ENCODE measurements at places on chromosomes 13 and 19.

GRCh38 chr19:52139252-52140031 is at the start of gene ZNF616:
Gene ZNF616 (minus strand): TSS chr19:52139938. CDS start chr19:52130512, 9,426 bp downstream.
- peak; percentile 61 for DNase-seq

GRCh38 chr19:8221161-8221560 is 12.0 kb downstream of the CERS4 start:
- DNase-seq, result no peak

DNA sequence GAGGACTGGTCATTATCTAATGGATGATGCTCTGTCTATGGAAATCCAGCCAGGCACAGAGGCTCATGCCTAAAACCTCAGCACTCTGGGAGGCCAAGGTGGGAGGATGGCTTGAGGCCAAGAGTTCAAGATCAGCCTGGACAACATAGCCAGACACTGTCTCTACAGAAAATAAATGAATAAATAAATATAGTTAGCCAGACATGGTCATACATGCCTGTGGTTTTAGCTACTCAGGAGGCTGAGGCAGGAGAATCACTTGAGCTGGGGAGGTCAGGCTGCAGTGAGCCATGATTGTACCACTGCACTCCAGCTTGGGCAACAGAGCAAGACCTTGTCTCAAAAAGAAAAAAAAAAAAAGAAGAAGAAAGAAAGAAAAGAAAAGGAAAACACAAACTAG is 234.7 kb downstream of the TSHZ3 start:
- DNase-seq, result no peak

GRCh38 chr13:65909501-65909900 is 1320.6 kb downstream of the PCDH9 start:
- DNase-seq, result no peak

GRCh38 chr19:28468701-28469459 is 744.1 kb downstream of the UQCRFS1 start:
- no peak for DNase-seq

GRCh38 chr19:6947745-6948144 is 60.4 kb downstream of the ADGRE1 start:
- no peak for DNase-seq

DNA sequence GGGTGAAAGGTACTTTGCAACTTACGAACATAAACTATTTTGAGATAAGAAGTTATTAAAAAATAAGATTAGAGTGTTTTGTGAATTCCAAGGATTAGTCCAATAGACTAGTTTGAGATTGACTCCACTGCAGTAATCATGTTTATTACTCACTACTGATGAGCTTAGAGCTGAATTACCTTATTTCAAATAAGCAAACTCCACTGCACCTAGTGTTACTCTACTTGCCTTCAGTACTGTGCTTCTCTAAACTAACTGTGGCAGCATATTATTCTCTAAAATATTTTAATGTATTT is 111.7 kb downstream of the MIPEP start:
- DNase-seq, result no peak

DNA sequence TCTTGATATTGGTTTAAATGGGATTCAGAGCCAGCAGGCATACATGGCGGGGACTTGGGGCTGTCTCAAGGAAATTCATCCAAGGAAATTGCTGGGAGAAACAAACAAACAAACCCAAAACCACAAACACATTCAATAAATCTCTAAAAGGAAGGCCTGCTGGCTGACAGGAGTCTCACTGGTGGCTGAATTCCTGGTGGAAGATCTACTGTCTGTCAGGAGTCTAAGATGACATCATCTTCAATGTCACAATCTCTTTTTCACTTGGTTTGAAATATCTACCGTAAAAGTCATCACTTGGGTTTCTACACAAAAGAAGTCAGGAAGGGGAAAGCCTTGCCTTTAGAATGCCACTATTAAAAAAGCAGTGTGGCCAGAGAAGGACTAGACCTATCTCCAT is 87.9 kb downstream of the KLF5 start:
- no peak for DNase-seq

DNA sequence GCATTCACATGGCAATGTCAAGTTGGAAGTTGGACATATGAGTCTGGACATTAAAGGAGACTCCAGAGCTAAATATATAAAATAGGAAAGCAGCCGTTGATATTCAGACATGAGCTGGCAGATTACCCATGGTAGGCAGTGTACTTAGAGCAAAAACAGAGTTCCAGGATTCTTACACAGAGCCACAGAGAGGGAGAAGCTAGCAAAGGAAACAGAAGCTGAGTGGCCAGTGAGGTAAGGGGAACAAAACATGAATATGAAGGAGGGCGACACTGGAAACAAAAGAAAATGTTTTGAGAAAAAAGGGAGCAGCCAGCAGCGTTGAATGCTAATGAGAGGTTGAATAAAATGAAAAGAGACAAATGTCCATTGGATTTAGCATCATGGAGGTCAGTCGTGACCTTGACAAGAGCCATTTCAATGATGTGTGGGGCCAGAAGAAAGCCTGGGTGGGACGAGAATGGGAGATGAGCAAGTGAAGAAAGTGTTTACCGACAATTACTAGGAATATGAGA is 198.4 kb downstream of the POU4F1 start:
- DNase-seq, result no peak

GRCh38 chr13:107462501-107462900 is 752.8 kb downstream of the LIG4 start:
- DNase-seq, result no peak

- DNase-seq, result no peak
Observed at GRCh38 chr13:87537951-87538350, 133.2 kb upstream of the SLITRK5 start.

GRCh38 chr19:10424011-10424637 is 3.8 kb downstream of the PDE4A start:
- DNase-seq, result no peak

DNA sequence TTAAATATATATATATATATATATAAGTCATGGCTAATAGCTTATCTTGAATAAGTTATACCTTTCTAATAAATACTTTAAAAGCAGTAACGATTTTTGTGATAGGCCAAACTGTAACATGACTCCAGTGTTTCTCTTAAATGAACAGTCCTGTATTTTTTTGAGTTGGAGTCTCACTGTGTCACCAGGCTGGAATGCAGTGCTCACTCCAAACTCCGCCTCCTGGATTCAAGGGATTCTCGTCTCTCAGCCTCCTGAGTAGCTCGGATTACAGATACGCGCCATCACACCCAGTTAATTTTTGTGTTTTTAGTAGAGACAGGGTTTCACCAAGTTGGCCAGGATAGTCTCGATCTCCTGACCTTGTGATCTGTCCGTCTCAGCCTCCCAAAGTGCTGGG is 814.2 kb upstream of the SLITRK5 start:
- no peak for DNase-seq

DNA sequence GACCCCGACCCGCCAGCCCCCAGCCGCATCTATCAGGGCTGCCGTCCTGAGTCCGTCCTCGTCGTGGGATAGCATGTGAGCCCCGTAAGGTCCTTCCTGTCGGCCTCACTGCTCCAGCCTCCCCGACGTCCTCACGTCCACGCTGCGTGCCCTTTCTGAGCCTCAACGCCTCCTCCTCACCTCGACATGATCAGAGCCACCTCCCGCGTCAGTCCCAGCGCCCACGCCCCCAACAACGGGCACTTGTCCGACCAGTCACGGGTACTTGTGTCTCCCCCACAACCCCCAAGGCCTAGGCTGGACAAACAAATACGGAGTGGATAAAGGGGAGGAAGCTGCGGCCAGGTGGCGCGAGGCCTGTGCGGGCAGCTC is 665 bp downstream of the ZNF497 start:
- no peak for DNase-seq

DNA sequence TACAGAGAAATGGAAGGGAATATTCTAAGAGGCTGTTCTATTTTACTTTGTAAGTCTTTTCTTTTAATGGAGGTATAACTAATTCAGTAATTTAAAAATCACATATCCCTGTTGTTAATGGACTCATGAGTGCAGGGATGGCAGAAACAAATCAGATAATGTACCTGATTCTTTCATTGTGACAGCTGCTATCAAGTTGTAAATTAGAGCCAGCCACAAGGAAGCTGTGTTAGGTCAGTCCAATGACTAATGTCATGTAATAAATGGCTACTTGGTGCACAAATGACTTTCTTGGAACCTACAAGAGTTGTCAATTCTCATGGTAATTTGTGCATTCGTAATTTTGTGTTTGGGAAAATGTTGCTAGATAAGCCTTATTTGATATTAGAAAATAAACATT is 446.4 kb downstream of the DCT start:
- DNase-seq, result no peak

- no peak for DNase-seq
Observed at GRCh38 chr19:45070861-45071544, 5.3 kb downstream of the ZNF296 start.

DNA sequence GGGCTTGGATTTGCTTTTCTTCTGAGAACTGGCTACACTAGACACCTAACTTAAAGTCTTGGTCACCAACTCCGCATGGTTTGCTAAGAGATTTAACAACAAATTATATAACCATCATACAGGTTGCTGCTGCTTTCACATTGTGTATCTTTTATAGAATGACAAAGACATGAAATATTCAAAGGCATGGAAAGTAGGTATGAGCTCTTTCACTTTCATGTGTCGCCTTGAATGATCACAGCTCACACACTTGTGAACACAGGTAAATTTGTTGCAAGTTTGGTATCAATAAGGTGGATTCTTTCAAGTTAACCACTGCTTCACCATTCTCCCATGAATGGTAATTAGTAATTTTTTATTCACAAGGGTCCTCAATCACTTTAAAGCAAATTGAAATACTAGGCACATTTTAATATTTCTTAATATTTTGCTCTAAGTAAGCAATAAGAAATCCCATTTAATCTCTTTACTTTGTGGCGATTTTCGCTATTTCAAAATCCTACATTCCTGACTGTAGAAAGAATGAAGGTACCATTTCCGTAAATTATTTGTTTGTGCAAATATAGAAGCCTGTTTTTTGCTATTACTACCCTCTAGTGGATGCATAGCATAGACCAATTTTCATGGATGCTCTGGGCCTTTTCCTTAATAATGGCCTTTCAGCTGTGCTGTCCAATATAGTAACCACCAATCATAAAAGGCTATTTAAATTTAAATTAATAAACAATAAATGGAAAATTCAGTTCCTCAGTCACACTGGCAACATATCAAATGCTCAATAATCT is 45.5 kb upstream of the FREM2 start:
- no peak for DNase-seq

- no peak for DNase-seq
Observed at GRCh38 chr19:40420766-40421765, 4.7 kb downstream of the SERTAD1 start.

DNA sequence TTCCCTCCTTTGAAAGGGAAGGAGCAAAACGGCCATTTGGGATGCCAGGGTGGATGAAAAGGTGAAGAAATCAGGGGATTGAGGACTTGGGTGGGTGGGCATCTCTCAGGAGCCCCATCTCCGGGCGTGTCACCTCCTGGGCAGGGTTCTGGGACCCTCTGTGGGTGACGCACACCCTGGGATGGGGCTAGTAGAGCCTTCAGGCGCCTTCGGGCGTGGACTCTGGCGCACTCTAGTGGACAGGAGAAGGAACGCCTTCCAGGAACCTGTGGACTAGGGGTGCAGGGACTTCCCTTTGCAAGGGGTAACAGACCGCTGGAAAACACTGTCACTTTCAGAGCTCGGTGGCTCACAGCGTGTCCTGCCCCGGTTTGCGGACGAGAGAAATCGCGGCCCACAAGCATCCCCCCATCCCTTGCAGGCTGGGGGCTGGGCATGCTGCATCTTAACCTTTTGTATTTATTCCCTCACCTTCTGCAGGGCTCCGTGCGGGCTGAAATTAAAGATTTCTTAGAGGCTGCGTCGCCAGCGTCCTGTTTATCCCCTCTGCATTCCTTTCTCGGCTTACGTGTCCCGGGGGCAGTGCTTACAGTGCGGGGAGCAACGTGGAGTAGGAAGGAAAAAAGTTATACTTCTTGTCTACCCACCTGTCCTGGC is 15.2 kb upstream of the S1PR4 start:
- peak; percentile 60 for DNase-seq

- no peak for DNase-seq
Observed at GRCh38 chr19:23561341-23561740, 125.7 kb downstream of the ZNF675 start.

GRCh38 chr13:32446773-32447465 is 19.0 kb upstream of the N4BP2L1 start:
- no peak for DNase-seq

Measured in stimulated activated CD8-positive, alpha-beta memory T cell treated with anti-CD3 and anti-CD28 coated beads, Interleukin-4, amount 100 ng/mL, for 1 hour (primary cell).